Esophagus muscularis mucosa (tissue), 4 donors: ENCODE measurements at places on chromosomes 12 and 14. TPM values are rescaled to one million over a fixed set of nuclear protein-coding genes. Genes with fewer than 3 reads are reported as not detected.

GRCh38 chr12:120242275-120242799 lies 23.2 kb downstream of the PXN start:
- H3K27ac ChIP-seq = peak overlapping the region; percentile 21
- peaks cover 91% of the 10 kb centered on the region for H3K4me1 ChIP-seq
- no peak overlapping the region for H3K4me3 ChIP-seq
- DNase-seq = no peak
- H3K27me3 ChIP-seq = no peaks in the 10 kb centered on the region

CERS5 gene
- total RNA-seq = 23.0 TPM

DNA sequence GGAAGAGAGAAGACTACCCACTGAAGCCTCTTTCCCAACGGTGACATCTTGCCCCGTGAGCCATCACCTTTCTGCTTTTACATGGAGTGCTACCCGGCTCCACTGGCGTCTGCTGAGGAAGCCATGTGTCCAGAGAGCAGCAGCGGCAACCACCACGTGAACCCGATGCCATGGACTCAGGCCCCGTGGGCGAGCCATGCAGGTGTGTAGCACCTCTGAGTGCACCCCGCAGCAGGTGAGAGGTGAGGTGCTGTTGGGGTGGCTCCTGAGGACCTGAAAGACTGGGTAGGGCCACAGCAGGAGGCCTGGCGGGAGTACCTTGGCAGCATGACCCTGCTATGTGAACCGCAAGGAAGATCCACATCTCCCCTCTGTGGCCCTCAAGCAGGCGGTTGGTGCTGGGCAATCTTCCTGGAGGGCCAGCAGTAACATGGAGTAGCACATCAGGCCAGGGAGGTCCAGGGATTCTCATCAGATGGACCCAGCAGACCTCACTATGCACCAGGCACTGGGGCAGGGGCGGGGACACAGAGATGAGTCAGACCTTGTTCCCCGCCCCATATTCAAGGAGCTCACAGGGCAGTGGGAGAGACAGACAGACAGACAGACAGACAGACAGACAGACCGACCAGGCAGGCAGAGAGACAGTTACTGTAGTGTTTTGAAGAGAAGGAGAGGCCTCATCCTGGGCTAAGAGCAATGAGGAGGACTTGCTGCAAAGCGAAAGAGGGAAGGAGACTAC lies 129.6 kb downstream of the PAPOLA start:
- H3K36me3 ChIP-seq = no peaks in the 10 kb centered on the region
- DNase-seq = peak; percentile 88
- H3K4me3 ChIP-seq = no peak overlapping the region
- H3K4me1 ChIP-seq = no peaks in the 10 kb centered on the region
- H3K27ac ChIP-seq = no peak overlapping the region
- H3K27me3 ChIP-seq = no peaks in the 10 kb centered on the region

SMIM41 gene
- 2.1 TPM for total RNA-seq

LACRT gene
- total RNA-seq = not detected

TSPAN19 gene
- not detected for total RNA-seq

RARG gene
- total RNA-seq = 25.9 TPM

PDE3A gene
- total RNA-seq = 155 TPM

DNA sequence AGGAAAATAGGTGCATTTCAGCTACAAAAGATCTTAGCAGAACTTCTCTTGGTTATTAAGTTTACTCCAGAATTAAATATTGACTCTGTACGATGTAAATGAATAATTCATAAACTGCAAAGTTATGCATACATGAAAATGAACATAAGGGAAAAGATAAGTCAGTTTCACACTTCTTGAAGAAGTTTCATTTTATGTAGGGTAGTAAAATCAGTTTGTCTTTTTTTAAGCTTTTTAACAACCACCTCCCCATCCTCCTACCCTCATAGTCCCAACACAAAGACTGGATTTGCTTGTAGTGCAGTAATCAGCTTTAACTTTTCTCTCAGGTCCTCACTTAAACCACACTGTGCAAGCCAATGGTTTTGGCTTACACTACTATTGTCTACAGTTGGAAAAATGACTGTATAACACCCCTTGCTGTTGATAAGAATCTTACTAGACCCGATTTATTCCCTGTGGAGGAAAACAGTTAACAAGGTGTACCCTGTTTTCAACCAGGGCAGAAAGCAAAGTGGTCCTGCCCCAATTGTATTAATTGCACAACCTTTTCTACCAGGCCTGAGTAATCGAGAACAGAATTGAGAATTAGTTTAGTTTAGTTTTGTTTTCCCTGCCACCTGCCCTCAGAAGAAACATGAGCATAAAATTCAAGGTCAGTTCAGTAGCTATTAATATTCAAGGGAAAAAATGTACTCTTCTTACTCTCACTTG lies 44.1 kb downstream of the NIN start:
- peaks cover 9% of the 10 kb centered on the region for H3K4me1 ChIP-seq
- DNase-seq = no peak
- H3K4me3 ChIP-seq = no peak overlapping the region
- no peak overlapping the region for H3K27ac ChIP-seq

PARP11 gene
- total RNA-seq = 4.1 TPM

DNA sequence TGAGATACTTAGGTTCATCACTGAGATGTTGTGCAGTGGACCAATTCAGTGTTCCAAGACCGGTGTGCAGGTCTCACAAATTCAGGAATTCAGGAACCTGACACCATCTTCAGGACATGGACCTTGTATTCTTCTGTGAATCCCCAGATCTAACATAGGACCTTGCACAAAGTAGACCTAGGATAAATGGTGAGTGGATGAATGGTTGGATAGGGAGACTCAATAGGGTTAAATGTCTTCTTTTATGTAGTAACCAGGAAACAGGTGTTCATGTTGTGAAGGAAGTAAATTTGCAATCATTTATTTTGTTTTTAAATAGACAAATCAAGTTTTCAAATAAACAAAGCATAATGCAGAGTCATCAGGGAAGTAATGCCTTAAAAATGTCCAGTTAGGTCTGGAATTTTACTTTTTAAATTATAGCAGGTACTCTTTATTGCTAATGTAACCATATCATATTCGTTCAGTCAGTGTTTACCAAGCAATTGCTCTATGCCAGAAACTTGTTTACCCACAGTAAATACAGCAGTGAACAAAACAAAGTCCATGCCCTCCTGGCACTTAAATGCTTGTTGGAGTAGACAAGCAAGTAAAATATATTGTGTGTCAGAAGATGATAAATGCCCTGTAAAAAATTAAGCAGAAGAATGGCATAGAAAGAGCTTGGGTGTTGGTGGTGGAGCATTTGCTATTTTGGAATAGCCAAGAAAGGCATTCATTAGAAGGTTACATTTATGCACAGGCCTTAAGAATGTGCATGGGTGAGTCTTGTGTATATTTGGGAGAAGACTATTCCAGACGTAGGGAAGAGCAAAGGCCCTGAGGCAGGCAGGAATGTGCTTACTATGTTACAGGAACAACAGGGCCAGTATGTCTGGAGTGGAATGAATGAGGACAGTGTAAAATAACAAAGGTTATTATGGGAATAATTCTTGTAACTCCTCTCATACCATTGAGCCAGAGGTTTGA lies 26.3 kb downstream of the RXYLT1 start:
- H3K4me3 ChIP-seq = no peak overlapping the region
- no peak for DNase-seq
- no peaks in the 10 kb centered on the region for H3K4me1 ChIP-seq
- H3K36me3 ChIP-seq = peaks cover 18% of the 10 kb centered on the region
- no peak overlapping the region for H3K27ac ChIP-seq
- no peaks in the 10 kb centered on the region for H3K27me3 ChIP-seq

DNA sequence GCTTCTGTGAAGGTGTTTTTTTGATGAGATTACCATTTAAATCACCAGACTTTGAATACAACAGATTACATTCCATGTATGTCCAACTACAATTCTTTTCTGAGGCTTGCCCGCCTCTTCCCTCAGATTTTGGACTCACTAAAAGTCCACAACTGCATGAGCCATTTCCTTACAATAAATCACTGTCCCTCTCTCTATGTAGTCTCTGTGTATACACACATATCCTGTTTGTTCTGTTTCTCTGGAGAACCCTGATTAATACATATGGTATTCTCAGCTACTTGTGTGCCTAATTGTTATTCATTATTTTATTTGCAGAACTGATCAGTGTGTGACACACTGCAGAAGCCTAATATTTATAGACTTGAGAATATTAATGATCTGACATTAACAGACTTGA lies 2.4 kb upstream of the MIPOL1 start:
- H3K4me1 ChIP-seq = peaks cover 17% of the 10 kb centered on the region
- no peak overlapping the region for H3K27ac ChIP-seq
- DNase-seq = no peak

SERPINA9 gene
- total RNA-seq = not detected

FBLN5 gene
- total RNA-seq = 79.7 TPM

MAP3K9 gene
- 1.5 TPM for total RNA-seq

DNA sequence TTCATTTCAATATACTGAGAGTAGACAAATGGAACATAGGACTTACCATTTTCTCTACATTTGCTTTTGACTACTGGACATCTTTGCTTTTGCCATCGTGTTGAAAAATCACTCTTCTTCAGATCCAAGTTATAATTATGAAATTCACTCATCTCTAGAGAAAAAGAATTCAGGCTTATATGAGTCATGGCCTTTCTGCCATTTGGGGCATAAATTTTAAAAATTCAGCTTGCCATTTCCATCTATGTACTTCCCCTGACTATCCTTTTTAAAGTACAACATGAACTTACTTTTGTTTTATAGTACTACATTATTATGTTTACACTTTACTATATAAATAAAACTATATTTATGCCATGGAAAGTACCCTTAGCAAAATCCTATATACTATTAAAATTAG lies 3.0 kb downstream of the KLRK1 start:
- DNase-seq = no peak
- H3K27ac ChIP-seq = no peak overlapping the region
- H3K36me3 ChIP-seq = no peaks in the 10 kb centered on the region
- H3K27me3 ChIP-seq = no peaks in the 10 kb centered on the region

HOXC13 gene
- not detected for total RNA-seq

GALNT6 gene
- 1.4 TPM for total RNA-seq

- peaks cover 9% of the 10 kb centered on the region for H3K4me1 ChIP-seq
- no peak for DNase-seq
- H3K27me3 ChIP-seq = no peaks in the 10 kb centered on the region
- peak overlapping the region; percentile 1 for H3K27ac ChIP-seq
- H3K4me3 ChIP-seq = no peak overlapping the region
Measured at GRCh38 chr12:27237790-27238771, 6.0 kb upstream of the STK38L start.

- no peak for DNase-seq
- H3K36me3 ChIP-seq = no peaks in the 10 kb centered on the region
- H3K4me3 ChIP-seq = no peak overlapping the region
- H3K27me3 ChIP-seq = no peaks in the 10 kb centered on the region
Measured at GRCh38 chr12:58767496-58767895, 152.8 kb downstream of the LRIG3 start.

DNA sequence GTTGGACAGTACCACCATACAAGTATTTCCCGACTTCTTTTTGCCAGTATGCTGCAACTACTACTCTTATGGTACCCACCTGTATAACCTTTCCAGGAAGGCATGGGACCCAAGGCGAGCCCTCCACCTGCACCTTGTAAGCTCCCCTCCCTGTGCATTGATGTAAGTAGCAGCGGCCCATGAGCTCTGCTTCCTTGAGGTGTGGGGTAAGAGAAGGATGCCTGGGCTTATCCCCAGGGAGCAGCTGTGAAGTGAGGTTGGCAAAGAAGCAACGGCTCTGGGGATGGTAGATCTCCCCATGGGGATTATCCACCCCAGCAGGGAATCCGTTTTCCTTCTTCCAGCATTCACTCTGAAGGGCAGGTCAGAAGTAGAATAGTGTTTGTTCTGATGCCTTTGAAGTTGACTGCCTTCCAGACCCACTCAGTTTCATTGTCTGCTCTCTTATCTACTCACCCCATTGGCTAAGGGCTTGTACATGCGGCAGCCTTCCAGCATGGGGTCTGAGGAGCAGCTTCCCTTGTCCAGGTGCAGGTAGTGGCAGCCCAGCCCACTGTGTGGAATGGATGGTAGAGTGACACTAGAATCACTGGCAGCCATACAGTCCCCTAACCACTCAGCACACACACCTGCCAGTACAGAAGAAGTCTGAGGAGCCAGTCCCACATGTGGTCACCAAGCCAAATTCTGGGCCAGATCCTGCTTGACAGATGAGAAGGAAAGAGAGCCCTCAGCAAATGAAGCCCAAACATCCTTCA lies 3.4 kb downstream of the CIROP start:
- peaks cover 21% of the 10 kb centered on the region for H3K36me3 ChIP-seq
- DNase-seq = no peak
- no peak overlapping the region for H3K4me3 ChIP-seq
- no peak overlapping the region for H3K27ac ChIP-seq

OSGEP gene
- total RNA-seq = 25.1 TPM

DCN gene
- 1,186 TPM for total RNA-seq

DNA sequence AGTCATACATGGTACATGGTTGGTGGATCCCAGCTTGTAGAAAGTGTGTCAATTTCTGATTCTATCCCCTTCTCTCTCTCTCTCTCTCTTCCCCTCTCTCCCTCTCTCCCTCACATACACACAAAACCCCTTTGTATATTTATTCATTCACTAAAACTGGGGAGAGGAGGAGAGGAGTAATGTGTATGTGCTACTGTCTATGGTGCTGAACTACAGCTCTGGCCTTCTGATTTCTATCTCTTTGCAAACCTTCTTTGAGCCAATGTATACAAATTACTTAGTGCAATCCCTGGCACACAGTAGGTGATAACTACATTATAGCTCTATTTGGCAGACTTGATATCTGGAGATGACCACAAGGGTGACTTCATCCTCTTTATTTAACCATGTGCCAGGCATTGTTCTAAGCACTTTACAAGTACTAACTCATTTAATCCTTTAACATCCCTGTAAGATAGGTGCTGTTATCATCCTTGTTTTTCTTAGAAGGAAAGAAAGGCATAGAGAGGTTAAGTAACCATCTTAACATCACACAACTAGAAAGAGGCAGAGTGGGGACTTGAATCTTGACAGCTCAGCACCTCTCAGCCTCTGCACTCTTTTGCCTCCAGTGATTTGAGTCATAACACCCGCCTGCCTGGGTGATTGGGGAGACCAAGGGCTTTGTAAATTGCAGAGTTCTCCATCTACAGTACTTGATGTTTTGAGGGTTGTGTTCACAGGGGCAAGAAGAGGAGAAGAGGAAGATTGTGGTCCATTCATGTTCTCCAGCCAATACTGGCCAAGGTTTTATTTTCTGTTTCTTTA lies 21.3 kb downstream of the RPH3A start:
- no peaks in the 10 kb centered on the region for H3K4me1 ChIP-seq
- no peak for DNase-seq
- no peaks in the 10 kb centered on the region for H3K27me3 ChIP-seq
- H3K4me3 ChIP-seq = no peak overlapping the region
